ENCODE measurements at places on chromosomes 2 and 18.

GRCh38 chr18:54119524-54120019, 104.9 kb downstream of the MBD2 start:
- DNase-seq = no peak

DNA sequence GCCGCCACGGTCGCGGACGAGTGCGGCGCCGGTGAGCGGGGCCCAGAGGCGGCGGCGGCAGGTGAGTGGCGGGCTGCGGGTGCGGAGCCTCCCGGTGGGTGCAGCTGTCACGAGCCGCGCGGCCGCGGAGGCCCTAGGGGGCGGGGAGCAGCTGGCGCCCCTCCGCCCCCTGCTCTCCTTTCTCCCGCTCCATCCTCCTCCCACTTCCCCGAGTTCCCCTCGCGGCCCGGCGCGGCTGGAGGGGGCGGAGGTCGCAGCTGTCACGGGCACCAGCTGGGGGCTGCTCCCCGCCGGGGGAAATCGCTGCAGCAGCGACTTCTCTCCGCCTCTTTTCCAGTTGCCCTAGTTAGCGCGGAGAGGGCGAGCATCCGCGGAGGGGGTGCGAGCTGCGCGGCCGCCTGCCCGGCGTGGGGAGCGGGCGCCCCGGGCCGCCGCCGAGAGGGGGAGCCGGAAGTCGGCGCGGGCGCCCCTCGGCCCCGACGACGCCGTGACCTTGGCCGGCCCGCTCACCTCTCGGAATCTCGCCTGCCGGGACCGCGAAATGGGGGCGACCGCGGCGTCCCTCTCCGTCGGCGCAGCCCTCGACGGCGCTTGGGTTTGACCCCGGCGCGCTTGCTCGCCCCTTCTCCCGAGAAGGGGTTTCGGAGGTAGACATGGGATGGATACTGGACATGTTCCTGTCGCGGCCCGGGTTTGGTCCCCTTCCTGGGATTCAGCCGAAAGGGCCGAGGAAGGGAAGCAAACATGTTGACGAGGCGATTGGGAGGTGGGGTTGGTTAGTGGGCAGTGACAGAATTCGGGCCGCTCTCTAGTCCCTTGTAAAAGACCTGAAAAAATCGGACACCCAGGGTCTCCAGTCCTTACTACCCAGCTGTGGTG, 727 bp downstream of the NCOA1 start:
- peak; percentile 69 for DNase-seq

DNA sequence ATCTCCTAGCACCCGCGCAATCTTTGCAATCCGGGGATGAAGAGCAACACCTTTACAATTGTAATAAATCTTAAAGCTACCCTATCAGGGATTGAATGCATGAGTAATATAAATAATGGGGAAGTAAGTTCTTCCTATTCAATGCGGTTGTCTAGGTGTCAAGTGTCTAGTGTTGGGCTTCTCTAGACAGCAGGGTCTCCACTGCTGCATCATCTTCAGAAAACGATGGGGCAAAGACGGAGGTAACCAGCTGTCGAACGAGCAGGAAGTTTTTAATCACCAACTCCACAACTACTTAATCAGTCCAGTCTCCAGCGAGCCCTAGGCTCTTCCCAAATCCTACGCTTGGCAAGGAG, 573 bp downstream of the STAM2 start:
- no peak for DNase-seq

DNA sequence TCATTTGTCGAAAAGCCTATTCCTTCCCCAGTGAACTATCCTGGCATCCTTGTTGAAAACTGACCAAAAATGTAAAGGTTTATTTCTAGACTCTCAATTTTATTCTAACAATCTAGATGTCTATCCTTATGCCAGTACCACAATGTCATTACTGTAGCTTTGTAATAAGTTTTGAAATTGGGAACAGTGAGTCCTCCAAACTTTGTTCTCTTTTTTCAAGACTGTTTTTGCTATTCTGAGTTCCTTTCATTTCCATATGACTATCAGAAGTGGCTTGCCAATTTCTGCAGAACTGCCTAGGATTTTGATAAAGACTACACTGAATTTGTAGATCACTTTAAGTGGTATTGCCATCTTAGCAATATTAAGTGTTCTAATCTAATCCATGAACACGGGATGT, 9.7 kb downstream of the STARD7 start:
- no peak for DNase-seq

DNA sequence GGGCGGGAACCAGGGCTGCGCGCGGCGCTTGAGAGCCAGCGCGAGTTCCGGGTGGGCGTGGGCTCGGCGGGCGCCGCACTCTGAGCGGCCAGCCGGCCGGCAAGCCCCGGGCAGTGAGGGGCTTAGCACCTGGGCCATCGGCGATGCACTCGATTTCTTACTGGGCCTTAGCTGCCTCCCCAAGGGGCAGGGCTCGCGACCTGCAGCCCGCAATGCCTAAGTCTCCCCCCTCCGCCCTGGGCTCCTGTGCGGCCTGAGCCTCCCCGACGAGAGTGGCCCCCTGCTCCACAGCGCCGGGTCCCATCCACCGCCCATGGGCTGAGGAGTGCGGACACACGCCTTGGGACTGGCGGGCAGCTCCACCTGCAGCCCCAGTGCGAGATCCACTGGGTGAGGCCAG, 36.5 kb upstream of the MAP2 start:
- no peak for DNase-seq

GRCh38 chr18:51250006-51250405, 52.5 kb upstream of the MEX3C start:
- no peak for DNase-seq

GRCh38 chr18:52288403-52289004, 51.5 kb upstream of the DCC start:
- no peak for DNase-seq

DNA sequence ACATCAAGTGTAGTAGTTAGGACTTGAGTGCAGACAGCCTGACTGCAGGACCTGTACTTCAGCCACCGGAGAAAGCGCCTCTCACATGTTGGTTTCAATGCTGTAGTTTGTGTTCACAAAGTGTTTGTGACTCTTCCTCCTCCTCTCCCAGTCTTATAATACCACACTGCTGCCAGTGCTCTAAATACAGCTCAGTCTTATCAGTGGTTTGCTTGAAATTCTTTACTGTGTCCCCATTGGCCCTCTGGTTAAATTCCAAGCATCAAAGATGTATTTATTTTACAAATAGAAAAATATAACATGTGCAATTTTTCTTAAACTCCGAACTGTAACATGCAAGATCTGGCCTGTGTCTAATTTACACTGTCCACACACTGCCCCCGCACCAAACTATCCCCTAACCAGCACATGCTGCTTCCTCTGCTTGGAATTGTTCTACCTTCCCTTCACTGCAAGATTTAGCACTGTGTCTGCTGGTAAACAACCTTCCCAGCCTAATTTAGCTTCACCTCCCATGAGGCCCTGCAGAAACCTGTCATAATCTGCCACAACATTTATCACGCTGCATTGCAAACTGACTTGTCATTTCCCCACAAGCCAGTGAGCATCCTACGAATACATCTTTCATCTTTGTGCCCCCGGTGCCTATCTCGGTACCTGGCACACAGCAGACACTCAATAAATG, 77.1 kb downstream of the SUMO1 start:
- no peak for DNase-seq

DNA sequence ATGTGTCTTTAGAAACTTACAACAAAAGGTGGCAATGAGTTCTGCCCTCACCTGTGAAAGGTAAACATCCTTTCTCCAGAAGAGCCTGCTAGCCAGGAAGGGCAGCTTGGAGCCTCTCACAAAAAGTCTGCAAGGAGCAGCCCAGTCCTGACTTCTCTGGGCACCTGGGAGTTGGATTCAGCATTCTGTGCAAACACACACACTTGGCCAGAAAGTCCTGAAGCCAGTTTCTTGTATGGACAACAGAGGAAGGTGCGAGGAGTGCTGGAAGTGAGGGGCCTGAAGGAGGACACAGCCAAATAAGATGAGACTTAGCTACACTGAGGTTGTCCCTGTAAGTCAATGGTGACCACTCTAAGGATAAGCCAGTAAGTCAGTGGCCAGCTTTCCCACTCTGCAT, 52.4 kb upstream of the SLC1A4 start:
- no peak for DNase-seq

GRCh38 chr18:35837922-35838496, 134.5 kb upstream of the RMP24 start:
- DNase-seq = no peak

Data from CD4-positive, alpha-beta T cell treated with Interleukin-1 beta for 1 hour (primary cell).